H4 (cell line): ENCODE measurements at places on chromosomes 5 and 9. TPM values are rescaled to one million over a fixed set of nuclear protein-coding genes. Genes with fewer than 3 reads are reported as not detected.

Gene MOB3B
- 0.10 and 0.39 TPM in 2 replicates for total RNA-seq

Gene KIAA0825
- 2.3 and 3.7 TPM in 2 replicates for total RNA-seq

Gene PRR16
- 2.7 and 4.5 TPM in 2 replicates for total RNA-seq

Gene ZER1
- 12.4 and 21.5 TPM in 2 replicates for total RNA-seq

Gene TMC1
- not detected in 2 replicates for total RNA-seq

Gene RNF14
- total RNA-seq, result 60.5 and 75.9 TPM in 2 replicates

Gene CDX1
- not detected in 2 replicates for total RNA-seq

Gene IL4
- not detected in 2 replicates for total RNA-seq

Gene TSLP
- 0.99 and 1.1 TPM in 2 replicates for total RNA-seq

Gene POLR3G
- total RNA-seq, result 17.4 and 19.7 TPM in 2 replicates
